ENCODE measurements at places on chromosomes 5 and 9.

- DNase-seq, result no peak
Measured at GRCh38 chr9:7145361-7146069, 387.7 kb downstream of the KDM4C start.

DNA sequence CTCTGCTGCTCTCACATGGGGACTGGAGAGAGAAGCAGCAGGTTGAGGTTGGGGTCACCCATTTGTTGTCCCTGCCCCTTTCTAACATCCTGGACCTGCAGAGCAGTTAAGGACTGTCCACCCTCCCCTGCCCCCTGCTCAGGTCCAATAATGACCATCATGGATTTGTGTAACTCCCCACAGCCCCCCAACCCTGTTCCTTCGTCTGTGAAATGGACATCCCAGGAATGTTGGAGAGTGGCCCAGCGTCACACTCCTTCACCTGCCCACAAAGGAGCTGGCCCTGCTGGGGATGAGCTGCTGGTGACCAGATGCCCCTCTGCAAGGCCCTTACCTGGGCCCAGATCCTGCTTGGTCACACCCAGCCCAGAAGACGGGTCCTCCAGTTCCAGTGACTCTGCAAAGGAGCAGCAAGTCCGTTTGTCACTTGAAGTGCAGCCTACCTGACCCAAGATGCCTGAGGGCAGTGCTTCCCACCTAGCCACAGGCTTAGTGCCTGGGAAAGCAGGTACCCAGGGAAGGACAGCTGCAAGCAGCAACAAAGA, 10.4 kb downstream of the CD74 start:
- DNase-seq, result no peak

GRCh38 chr5:134403951-134404350, 7.7 kb downstream of the CDKN2AIPNL start:
- no peak for DNase-seq

DNA sequence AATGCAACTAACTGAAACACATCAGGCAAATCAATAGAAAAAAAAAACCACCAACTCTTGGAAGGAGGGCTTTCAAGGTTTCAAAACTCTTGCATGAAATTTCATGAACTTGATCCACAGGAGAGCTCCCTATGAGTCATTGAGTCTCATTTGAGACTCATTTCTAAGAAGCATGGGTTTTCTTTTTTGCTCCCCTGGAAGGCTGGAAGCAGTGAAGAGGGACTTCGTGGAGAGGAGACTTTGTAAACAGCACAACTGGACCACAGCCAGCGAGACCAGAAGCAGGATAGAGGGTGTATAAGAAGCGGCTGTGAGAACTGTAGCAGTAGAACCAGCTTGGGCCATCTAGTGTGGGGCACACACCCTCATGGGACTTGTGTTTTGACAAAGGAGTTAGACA, 41.2 kb upstream of the RAPGEF1 start:
- DNase-seq, result peak; percentile 8

- no peak for DNase-seq
Measured at GRCh38 chr5:66991746-66992145, 204.9 kb downstream of the CD180 start.

Data from COR-L47 (cell line).